ENCODE measurements at places on chromosomes 4 and X.

DNA sequence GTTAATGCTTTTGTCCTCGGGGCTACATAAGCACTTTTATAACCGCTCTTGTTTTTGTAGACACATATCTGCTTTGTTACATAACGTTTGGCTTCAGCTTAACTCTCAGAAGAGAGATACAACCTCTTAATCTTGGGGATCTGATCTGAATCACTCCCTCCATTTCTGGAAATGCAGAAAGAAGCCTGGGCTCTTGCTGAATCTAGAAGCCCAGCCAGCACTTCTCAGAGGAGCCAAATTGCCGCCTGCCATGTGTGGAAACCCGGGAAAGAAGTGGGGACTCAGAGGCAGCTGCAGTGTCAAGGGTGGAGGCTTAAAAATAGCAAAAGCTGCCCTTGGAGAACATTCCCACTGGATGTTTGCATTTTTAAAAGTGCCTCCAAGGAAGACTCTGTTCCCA is 69.3 kb upstream of the LDB2 start:
- no peak for DNase-seq

- no peak for DNase-seq
These were observed 3.2 kb downstream of the TMEM144 start for GRCh38 chr4:158213466-158213865.

GRCh38 chrX:2629316-2630007 is 61.6 kb upstream of the CD99 start:
- no peak for DNase-seq

- DNase-seq, result no peak
These were observed 52.8 kb downstream of the FAM47C start for GRCh38 chrX:37060999-37061398.

GRCh38 chrX:124239911-124240310 is 92.5 kb upstream of the TEX13D start:
- no peak for DNase-seq

DNA sequence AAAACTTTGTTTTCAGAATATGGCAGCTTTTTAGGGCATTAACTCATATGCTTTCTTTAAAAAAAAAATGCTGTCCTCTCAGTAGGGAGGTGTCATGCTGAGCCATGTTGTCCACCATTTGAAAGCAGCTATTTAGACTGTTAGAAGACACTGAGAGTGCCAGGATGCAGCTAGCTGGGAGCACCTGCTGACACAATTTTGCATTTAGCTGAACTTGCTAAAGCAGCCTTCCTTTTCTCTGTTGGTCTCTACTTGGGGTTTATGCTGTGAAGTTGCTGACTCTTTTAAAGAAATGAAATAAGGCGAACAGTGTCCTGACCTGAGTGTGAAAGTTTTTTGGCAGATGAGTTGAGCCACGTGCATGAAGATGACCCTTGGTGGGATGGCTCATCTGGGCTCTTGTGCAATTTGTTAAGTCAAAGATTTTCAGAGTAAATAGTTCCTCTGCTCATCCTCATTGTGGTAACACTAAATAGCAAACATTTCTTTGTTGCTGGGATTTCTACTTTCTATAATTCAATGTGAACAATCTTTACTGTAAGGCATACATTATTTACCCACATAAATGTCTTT is 64.5 kb downstream of the CDS1 start:
- no peak for DNase-seq

DNA sequence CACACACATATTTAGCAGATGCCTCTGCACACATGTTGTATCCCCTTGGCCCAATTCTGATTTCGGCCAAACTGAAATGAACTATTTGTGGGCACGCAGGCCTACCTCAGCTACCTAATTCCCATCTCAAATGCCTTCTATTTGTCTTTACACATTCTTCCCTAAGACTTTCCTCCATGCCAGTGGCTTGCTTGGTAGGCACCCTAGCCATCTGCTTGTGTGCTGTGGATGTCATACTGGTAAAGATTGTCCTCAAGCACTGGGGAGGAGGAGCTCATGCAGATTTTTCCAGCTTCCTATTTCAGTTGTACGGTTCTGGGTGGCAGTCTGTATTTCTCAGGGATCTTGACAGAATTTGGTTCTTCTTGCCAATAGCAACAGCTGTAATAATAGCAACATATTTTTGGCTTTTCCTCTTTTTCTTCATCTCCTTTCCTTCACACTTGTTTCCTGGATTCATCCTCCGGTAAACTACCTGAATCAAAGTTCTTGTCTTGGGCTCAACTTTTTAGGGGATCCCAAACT is 514.3 kb downstream of the ADGRL3 start:
- DNase-seq, result no peak

DNA sequence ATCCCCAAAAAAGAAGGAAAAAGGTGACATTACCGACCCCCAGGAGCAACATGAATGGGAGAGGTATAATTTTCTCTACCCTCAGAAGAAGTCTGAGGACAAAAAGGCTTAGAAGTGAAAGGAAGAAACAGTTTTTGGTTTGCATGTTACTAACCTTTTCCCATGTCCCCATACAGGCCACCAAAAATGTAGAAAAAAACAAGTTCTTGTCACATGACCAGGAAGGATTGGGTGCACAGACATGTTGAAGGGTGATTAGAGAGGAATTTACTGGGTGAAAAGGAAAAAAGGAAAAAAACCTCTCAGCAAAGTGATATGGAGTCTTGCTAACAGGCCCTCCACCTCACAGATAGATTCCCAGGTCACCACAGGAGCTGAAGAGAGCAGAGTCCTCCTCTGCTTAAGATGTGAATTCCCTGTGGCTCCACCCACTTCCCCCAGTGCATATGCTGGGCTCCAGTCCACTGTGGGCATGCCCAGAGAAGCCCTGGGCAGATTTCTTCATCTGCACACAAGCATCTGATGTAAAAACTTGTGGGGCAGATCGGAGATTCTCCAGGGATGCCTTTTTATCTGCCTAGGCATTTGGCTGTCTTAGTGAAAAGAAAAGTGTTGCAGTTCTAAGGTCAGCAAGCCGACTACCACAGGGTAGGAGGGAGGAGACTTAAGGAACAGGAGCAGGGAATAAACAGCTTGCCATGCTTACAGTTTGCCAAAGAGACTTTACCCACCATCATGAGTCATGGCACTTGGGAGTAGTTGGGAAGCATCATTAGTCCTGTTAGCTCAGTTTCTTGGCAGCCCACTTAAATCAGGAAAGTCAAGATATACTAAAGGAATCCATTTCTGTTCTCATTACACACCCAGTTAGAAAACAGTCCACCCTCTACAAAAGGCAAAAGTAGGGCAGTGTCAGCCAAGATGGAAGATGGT is 25.0 kb upstream of the PASD1 start:
- DNase-seq, result no peak

- DNase-seq, result no peak
These were observed 361.1 kb upstream of the BOD1L1 start for GRCh38 chr4:13988353-13989305.

DNA sequence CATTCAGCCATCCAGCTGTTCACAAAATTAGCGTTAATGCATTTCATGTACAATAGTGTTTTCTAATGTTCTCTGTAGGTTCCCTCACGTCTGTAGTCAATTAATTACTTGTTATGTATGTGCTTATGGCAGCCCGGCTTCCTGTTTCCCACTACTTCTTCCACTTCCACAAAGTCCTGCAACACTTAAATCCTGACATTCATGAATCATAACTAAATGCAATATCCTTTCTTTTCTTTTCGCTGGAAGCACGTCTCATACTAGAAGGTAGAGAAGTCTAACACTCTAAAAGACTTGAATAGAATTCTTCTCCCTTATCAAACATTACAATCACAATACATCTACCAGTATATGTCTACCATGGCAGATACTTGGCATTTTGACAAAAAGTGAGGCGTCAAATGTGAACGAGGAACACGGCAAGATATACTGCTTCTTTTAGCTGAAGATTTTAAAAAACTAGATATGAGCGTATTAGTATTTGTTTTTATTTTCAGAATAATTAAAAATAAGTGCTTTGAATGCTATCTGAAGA is 239.0 kb upstream of the DIAPH2 start:
- no peak for DNase-seq

DNA sequence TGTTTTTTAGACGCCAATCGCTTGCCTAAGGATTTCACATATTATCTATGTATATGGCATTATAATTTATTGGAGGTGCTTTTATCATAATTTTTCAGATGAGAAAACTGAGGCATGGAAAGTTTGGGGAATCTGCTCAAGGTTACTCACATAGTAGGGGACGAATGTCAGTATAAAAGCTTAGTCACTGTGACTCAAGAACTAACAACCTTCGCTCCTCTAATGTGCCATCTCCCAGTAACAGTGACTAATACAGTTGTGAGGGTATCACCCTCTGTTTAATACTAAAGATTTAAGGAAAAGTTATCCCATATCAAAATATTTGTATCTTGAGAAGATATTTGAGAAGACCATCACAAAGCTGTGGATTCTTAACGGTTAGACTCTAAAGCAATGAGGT is 353.1 kb upstream of the SPOCK3 start:
- no peak for DNase-seq

DNA sequence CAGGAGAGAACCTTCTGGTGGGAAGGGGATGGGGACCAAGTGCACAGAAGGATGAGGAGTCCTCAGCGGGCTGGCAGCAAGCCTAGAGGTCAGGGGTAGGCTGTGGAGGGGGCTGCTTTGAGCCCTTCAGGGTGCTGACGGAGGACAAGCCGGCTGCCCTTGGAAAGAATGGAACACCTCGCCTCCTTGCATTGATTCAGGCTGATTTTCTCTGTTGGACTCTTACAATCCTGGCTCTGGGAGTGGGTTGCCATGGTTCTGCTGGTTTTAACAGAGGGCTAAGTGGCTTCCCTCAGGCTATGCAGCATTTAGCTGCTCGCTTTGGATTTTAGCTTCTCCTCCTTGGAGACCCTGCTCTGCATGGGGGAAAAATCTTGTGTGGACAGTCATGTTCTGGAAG is 49.4 kb upstream of the CHRNA9 start:
- no peak for DNase-seq

DNA sequence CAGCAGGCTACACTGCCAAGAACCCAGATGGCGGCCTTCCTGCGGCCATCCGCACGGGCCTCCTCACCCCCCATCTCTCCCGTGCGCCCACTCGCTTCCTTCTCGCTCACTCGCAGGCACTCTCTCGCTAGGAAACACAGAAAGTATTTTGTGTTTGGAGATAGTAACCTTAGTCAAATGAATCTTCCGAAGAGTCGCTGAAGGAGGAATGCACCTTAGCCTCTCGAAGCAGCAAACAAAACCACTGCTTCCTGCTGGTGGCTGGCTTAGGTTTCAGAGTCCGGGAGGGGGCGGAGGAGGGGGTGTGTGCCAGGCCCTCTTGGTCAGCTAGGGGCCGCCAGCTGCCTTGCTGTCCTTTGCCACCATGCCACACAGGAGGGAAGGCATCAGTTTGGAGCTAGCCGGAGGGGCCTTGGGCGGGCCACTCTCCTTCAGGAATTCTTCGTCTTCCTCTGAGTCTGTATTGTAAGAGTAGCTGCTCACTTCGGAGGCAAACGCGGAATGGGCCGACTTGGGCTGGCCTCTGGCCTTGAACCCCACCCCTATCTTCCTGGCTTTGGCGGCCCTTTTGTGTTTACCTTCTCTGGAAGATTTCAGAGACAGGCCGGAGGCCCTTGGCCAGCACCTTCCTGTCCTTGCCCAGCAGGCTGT is 73.2 kb upstream of the UCP1 start:
- DNase-seq, result no peak

GRCh38 chr4:186569533-186570192 is 14.3 kb upstream of the MTNR1A start:
- DNase-seq, result no peak

GRCh38 chr4:130985371-130985770 is 1889.4 kb downstream of the C4orf33 start:
- no peak for DNase-seq

All from NCI-H2107 (cell line).